Posterior cingulate gyrus (tissue), 11 donors: ENCODE measurements at places on chromosomes 4 and X.

- DNase-seq: no peak
Measured at GRCh38 chr4:8157496-8157895, 1.1 kb downstream of the ABLIM2 start.

DNA sequence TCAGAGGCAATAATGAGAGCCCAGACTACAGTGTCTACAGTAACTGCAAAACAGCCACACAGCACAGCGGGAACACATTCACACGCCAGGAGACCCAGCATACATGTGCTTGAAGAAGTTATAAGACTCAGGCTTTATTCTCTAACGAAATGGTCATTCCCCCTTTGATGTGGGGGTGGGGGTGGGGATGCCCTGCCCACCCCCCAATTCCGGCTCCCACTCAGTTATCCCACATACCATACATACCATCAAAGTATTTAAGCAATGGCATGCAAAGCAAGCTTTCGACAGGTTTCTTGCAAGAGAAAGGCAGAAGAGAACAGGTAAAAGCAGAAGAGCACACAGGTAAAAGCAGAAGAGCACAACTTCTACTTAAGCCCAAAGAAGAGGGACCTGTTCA, 3.6 kb downstream of the MECP2 start:
- no peak for DNase-seq

- peak; percentile 62 for DNase-seq
Measured at GRCh38 chr4:6763330-6763851, 19.1 kb upstream of the KIAA0232 start.

GRCh38 chr4:88381123-88381522, 2.5 kb downstream of the HERC6 start:
- DNase-seq: no peak

DNA sequence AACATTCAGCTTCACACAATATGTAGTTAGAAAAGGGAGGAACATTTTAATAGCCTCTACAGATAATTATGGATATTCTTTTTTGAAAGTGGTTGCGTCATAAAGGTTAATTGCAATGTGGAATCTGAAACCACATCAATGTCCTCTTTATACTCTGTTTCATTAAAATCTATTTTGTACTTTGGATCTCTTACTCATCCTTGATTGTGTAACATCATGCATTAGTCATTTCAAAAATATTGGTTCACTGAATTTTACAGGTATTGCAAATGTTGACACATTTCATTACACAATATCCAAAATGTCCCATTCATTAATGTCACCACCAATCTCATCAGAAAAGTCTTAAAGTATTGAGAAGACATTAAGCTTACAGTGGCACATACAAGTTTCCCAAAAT, 62.7 kb upstream of the USP9X start:
- no peak for DNase-seq

DNA sequence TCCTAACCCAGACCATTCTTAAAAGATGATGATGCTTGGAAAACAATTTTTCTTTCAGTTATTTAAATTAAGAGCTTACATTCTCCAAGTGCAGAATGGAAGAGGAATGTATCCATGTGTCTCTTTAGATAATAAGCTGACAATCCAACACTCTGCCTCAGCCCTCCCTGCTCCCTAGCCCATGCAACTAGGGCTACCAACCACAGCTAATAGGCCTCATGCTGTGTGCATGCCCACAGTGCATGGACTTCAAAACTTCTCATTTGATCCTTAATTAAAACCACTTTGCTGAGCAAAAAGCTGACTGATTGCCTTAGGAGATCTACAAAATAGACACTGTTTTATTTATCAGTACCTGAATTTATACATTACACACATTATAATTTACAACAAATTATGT, 473.9 kb downstream of the GALNTL6 start:
- no peak for DNase-seq

GRCh38 chr4:165927366-165927765, 54.3 kb downstream of the TLL1 start:
- DNase-seq: no peak

DNA sequence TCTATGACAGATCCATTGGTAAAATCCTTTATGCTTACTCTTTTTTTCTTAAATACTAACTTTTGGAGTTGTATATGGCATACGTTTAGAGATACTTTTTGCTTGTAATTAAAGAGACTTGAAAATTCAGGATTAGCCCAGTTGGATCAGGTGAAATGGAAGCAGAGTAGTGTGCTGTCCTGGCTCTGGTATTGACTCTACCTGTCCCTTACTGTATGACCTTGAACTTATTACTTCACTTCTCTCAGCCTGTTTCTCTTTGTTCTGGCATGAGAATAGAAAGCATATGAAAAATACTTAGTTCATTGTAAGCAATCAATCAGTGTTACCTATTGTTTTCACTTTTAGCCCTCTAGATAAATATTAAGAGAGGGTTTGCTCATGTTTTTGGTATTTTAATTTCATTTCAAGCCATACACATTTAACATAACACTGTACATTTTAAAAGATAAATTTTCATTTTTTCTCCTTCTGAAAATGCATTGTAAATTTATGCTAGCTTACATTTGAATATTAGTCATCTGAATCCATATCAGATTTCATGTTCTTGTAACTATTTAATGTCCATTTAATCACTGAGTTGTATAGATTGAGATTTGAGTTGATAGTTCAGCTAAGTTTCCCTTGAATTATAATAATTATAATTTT, 35.9 kb downstream of the GUCY1B1 start:
- DNase-seq: no peak

- no peak for DNase-seq
Measured at GRCh38 chrX:15143825-15144121, 126.1 kb downstream of the ASB9 start.

DNA sequence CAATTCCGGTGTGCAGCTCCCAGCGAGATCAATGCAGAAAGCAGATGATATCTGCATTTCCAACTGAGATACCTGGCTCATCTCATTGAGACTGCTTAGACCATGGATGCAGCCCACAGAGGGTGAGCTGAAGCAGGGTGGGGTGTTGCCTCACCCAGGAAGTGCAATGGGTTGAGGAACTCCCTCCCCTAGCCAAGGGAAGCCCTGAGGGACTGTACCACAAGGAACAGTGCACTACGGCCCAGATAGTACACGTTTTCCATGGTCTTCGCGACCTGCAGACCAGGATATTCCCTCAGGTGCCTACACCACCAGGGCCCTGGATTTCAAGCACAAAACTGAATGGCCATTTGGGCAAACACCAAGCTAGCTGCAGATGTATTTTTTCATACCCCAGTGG, 150.0 kb downstream of the TET2 start:
- no peak for DNase-seq

DNA sequence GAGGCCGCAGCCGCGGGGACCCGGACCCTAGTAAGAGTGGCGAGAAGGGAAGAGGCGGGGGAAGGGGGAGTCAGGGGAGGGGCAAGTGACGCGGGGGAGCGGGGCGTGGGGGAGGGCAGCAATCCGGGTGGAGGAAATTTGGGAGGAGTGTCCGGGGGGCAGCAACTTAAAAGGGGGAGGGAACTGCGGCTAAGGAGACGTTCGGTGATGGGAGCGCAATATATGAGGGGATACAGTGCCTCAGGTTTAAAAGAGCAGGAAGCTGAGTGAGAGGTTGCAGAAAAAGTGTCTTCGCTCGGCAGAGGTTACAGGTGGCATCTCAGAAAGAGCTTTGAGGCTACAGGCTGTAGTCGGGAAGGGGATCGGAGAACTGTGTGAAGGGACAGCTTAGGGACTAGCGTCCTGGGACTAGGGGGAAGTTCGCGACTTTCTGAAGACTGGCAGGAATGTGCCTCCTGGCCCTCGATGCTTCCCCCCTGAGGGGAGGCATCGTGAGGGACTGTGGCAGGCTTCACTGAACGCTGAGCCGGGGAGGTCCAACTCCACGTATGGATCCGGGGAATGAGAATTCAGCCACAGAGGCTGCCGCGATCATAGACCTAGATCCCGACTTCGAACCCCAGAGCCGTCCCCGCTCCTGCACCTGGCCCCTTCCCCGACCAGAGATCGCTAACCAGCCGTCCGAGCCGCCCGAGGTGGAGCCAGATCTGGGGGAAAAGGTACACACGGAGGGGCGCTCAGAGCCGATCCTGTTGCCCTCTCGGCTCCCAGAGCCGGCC, 519 bp downstream of the FOXO4 start:
- no peak for DNase-seq

DNA sequence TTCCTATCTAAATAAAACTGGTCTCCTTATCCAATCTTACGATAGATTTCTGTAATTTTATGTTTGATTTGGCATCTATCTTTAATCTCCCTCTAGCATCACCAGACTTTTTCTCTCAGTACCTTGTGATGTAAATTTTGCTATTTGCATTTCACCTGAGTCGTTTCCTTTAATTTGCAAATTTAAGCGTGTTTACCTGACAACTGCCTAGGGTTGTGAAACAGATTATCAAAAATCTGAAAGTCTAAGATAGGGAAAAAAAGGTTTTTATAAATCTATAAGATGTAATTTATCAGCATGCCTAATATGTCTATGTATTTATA, 39.4 kb upstream of the TMPRSS11E start:
- no peak for DNase-seq

- no peak for DNase-seq
Measured at GRCh38 chr4:111854494-111855087, 290.7 kb upstream of the FAM241A start.

DNA sequence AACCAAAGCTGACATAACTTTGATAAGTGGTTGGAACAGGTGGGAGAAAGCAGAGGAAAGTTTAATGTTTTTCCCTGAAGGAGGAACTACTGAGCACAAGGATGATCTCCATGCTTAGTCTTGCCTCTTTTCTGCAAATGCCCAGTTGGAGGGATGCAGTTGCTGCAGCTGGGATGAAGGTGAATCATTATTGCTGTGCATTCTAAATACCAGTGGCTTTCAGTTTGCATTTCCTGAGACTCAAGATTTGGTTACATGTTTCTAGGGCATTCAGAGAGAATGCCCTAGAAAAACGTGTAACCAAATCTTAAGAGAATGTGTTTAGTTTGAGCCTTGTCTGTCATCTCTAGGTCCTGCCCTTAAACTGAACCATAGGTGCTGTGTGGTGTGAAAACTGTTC, 42.2 kb downstream of the METTL14 start:
- no peak for DNase-seq

- DNase-seq: no peak
Measured at GRCh38 chrX:15301924-15302323, 13.5 kb downstream of the ASB11 start.

DNA sequence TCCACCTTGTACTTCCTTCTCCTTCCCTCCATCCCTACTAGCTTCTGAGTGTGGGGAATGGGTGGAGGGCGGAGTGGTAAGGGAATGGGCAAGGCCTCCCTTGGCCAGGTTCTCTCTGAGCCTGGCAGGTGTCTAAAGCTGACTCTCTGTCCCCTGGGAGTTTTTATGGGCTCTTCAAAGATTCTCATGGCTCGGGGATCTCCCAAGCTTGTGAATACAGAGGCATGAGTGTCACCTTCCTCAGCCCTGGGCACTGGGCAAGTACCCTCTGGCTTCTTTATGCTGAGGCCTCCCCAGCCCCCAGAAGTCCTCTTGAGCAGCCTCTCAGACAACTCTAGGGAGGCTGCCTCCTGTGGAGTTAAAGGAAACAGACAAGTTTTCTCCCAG, 32.5 kb upstream of the DDX3X start:
- DNase-seq: no peak

DNA sequence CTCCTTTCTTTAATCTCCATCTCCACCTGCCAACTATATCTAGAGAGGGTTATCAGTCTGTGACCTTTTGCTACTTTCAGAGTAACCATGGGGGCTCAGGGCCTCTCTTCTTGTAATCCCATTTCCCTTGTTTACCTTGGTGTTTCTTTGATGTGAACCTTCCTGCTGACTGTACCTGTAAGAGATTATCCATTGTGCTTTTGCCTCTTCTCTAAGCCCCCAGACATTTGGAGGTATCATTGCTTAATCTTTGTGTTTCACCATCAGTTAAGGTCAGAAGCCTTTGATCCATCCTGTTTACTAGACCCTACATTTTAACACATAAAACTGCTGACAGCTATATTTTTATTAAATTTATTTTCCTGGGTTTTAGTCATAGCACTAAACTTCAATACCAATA, 111.8 kb upstream of the RAP2C start:
- no peak for DNase-seq
